ENCODE measurements at places on chromosomes 1 and 21.

- DNase-seq = no peak
Observed at GRCh38 chr1:183831311-183831710, 26.4 kb downstream of the RGL1 start.

DNA sequence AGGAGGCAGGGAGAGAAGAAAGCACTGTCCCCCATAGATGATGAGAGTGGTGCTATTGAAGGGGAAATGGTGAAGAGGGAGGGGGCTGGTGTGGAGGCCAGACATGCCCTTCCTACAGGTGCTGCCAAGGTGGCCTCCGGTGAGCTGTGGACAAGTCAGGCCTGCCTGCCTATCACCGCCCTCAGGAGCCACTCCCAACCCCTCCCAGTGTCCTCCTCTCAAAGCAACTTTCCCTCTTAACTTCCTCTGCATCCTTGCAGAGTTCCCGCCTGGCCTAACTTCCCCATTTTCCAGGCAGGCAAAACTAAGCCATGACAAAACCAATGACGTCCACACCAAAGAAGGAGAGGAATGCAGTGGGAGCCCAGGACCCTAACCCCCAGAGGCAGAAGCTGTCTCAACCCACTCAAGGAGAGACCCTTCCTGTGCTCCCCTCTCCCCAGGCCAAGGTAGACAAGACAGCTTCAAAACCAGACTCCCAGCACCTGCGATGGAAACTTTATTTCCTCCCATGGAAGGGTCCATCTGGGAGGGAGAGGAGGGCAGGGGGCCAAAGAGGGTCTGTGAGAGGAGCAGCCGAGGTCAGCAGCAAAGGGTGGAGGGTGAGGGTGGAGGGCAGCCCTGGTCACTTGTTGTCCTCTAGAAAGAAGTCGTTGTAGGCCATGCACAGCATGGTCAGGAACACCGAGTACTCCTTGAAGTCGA lies 1.0 kb upstream of the S100A6 start:
- DNase-seq = no peak

DNA sequence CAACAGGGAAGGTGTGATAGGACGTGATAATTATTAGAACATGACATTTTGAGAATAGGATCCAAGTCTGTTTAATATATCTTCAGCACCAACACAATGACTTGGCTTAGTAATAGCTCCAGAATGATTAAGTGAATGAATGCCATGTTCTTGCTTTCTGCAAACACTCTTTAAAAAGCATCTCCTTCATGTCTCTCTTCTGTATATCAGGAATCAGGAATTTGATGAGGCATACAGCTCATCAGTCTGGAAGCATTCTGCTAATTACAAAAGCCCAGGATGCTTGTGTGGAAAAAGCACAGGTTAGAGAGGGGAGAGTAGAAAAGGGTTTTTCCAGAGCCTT lies 113.0 kb upstream of the ZNF648 start:
- no peak for DNase-seq

GRCh38 chr1:100001462-100001861 lies 31.7 kb downstream of the SLC35A3 start:
- DNase-seq = no peak

DNA sequence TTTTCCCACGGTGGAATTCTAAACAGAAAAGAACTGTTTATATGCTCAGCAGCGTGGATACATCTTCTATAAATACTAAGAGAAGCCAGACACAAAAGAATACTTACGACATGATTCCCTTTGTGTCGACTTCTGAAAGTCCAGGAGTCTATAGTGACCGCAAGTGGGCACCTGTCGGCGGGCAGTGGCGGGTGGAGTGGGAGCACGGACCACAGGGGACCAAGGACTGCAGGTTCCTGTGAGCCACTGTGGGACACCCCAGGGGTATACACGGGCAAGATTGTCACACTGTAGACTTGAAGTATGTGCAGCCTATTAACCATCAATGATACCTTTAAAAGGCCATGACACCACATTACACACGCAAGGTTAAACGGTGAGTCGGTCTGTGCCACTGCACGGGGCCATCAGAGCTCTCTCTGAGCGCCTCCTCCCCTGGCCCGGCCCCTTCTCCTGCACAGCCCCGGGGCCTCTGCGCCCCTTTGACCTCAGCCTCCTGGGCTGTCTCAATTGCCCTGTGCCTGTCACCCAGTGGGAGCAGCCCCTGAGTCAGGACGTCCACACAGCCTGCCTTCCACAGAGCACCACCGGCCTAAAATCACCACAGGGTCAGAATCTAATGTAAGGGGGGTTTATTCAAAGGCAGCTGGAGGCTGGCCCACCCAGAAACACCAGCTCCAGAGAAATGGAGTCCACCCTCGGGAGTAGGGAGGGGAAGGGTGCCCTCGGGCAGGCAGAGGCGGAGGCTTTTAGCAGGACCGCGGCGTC lies 90.0 kb upstream of the COL6A1 start:
- DNase-seq = no peak

- peak; percentile 47 for DNase-seq
Observed at GRCh38 chr1:65378247-65378946, 42.1 kb upstream of the LEPR start.

DNA sequence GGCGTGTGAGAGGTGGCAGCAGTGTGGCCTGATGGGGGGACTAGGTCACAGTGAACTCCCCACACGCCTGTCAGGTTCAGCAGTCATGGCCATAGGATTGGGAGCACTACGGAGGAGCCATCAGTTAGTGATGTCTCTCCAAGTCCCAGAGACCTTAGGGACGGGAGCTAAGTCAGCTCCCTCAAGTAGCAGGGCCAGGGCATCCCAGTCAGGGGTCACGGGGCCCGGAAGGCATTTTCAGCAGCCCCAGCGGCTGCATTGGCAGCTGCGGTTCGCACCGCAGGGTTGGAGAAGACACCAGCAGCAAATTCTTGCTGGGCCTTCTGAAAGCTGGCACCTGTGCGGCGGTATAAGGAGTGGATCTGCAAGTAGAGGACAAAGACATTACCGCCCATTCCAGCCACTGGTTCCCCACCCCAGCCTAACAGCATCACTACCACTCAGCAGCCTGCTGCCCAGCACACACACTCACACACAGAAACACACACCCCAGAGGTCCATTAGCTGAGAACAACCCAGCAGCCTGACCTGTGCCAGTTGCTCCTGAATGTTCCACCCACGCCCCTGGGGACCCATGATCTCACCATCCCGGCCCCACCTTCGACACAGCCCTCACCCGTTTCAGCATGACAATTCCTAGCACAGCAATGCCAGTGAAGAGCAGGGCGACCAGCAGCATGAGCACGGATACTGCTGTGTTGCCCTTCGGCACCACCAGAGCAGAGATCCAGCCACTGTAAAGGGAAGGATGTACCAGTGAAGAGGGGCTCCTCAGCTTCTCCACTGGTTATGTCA lies 972 bp upstream of the ENTREP3 start:
- DNase-seq = no peak

DNA sequence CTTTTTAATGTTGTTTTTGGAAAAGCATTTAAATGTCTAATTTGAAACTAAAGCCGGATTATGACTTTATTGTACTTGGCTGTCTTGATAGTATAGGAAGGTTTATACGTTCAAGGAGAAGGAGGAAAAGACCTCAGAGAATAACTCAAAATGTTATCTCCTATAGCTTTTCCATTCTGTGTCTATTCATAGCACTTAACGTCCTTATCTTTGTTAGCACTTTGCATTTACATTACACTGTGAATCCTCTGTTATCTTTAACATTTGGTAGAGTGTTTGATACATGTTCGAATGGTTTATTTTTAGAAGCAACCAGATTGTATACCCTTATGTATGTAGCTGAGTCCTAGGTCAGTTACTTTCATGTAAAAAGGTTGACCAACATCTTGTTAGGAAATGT lies 50.8 kb upstream of the PODN start:
- no peak for DNase-seq

GRCh38 chr1:76677416-76678405 lies 189.6 kb upstream of the ST6GALNAC5 start:
- DNase-seq = no peak

DNA sequence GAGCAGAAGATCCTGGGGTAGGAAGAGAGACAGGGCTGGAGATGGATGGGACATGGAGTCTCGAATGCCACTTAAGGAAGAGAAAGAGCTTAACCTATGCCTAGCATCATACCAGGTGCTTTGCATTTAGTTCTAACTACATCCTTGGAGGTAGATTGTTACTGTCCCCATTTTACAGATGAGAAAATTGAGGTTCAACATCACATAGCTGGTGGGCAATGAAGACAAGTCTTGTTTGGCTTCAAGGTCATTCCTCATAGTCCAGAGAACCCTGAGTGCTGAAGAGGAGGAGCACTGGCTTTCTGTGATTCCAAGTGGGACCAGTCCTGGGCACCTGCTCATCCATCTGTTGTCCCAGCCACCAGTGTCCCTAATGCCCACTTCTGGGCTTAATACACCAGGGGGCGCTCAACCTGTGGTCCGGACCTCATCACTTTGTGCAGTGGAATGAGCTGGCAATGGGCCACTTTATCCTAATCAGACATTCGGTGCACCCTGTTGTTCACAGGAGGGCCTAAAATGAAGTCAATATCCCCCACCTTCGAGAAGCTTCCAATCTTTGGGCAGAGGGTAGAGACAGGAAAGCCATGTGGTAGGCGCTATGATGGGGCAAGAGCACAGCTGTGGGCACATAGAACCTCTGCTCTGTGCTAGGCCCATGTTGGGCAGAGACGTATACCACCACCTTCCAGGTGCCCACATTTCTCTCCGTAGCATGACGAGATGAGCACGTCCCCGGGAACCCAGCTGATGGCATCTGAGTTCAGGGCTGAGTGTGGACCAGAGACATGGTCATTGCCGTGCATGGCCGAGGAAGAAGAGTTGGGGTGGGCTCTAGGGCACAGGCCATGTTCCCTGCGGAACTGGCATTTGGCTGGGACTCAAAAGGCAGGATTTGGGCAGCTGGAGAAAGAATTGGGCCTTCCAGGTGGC lies 9.2 kb downstream of the RPS6KA1 start:
- DNase-seq = peak; percentile 90

- no peak for DNase-seq
Observed at GRCh38 chr21:26447932-26448475, 125.1 kb downstream of the CYYR1 start.

DNA sequence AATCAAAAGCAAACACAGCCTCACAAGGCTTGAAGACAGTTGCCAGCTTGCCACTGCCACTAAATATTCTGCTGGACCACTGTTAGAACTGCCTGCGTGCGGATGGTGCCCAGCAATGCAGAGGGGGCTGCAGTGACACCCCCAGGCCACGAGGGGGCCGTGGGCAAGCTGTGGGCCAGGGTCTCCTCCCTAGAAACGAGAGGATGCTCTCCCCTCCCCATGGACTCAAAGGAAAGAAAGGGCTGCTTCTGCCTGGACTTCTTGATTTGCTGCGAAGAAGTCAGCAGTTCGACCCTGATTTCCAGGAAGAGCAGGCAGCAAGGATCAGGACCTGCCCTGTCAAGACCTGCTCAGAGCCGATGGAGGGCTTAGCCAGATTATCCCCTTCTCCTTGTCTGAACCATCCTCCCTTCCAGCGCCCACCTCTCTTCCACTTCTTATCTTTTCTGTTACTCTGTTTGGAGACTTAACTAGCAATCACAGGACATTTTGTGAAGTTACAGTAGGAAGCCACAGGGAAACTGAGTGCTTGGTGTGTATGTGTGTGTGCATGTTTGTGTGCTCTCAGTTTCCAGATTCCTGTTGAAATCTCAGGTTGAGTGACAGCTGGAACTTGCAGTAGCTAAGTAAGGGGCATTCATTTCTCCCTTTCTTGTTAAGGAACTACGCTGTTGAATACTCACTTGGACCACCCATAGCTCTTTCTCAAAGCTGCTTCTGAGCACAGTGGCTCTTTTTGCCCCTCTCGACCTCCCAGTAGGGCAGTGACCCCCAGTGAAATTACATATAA lies 2.7 kb downstream of the MAN1C1 start:
- DNase-seq = no peak

- DNase-seq = no peak
Observed at GRCh38 chr1:229590119-229590518, 31.6 kb upstream of the ABCB10 start.

GRCh38 chr21:45347048-45347711 lies 57.8 kb upstream of the COL18A1 start:
- DNase-seq = no peak

- DNase-seq = no peak
Observed at GRCh38 chr1:113437554-113438341, 47.4 kb downstream of the MAGI3 start.

DNA sequence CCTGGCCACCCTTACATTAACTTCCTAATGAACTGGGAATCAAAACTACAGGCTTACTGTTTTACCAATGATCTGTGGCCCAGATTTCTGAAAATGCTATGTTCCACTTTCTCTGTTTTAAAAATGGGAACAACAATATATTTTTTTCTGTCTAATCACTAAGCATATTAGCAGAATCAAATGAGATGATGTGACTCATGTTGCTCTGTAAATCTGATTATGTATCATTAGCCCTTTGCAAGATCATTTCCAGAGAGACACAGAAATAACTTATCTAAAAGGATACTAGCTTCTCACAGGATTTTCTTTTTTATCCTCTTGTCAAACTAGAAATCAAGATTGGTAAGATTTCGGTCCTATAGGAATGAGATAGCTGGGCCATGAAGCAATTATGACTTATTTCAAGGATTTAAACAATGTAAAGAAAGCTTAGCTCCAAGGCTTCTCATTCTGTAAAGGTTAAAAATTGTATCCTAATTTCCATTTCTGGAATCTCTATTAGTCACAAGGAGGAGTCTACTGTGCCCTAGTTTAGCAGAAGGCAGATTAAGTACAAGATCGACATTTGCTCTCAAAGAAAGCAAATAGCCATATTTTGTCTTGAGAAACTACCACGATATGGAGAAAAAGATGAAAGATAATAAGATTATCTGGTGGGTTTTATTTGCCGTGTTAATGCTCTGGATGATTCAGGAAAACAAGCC lies 32.4 kb upstream of the CAMSAP2 start:
- DNase-seq = no peak

DNA sequence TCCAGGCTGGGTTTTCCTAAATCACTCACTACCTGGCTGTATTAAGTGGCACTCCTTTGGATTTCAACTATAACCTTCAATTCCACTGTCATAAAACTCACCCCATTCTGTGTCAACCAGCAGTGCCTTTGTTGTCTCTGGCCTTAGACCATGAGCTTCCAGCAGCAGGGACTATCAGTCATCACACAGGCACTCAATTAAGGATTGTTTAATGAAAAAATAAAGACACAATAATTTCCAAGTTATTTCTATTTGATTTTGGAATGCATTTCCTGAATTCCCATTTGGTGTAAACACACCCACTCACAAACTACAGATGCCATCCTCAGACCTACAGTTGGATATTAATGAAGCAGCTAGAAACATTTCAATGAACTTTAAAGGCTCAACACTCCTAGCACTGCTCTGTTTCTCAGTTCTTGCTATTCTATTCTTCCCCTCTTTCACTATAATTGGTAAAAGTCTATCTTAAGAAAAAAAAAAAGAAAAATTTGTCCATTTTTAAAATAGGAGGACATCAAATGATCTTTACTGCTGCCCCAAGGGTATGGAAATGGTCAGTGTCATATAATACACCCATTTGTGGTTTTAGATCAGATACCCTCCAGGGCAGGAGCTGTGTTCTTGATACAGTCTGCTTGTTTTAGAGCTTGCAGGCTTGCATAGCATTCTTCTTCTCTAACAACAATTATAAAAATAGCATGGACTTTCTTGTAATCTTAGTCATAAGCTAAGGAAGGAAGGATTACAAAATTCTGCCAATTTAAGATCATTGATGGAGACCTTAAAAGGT lies 156.4 kb downstream of the PTGER3 start:
- no peak for DNase-seq

- DNase-seq = peak; percentile 56
Observed at GRCh38 chr1:239891621-239892358, 199.9 kb upstream of the FMN2 start.

Measured in hematopoietic multipotent progenitor cell treated with erythropoietin and hydrocortisone succinate and interleukin-3 and kit ligand, for 15 days (in vitro differentiated cells).